Stimulated activated CD8-positive, alpha-beta memory T cell treated with anti-CD3 and anti-CD28 coated beads, Interleukin-7, amount 100 ng/mL, for 1 hour (primary cell): ENCODE measurements at places on chromosomes 16 and 17.

DNA sequence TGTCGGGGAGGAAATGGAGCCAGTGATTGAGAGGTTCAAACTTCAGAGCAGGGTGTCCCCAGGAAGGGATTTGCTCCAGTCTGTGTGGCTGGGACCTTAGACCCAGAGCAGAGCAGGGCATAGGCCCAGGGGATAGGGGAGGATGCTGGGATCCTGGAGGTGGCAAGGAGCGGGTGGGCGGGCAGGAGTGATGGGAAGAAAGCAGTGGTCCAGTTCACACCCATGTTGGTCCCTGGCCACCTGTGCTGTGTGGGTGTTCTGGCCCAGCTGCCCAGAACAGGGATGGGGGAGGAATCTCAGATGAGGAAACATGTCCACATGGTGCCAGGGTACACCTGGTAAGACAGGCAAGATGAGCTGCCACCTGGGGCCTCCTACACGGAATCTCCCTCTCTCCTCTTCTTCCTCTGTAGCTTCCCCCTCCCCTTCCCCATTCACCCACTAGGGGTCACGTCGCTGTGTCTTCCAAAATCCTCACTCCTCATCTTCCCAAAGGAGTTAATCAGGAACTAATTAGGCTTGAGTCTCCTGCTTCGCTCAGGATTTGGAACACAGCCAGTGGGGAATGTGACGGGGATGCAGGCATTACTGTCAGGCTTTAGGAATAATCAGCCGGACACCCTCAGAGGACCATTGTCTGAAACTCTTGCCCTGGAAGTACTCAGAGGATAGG, 2.3 kb downstream of the BEAN1 start:
- DNase-seq: no peak

DNA sequence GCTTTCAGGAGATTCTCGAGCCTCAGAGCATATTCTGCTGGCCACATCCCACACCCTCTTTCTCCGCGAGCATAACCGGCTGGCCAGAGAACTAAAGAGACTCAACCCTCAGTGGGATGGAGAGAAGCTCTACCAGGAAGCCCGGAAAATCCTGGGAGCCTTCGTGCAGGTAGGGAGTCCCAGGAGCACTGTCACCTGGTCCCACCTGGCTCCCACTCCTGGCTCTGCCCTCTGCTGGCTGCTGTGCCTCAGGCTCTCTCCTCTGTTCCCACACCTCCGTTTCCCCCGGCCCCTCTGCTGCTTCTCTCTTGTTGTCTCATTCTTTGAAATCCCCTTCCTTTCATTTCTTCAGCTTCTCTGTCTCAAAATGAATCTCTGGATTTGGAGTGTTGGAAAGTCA, 16.4 kb downstream of the LPO start:
- no peak for DNase-seq

DNA sequence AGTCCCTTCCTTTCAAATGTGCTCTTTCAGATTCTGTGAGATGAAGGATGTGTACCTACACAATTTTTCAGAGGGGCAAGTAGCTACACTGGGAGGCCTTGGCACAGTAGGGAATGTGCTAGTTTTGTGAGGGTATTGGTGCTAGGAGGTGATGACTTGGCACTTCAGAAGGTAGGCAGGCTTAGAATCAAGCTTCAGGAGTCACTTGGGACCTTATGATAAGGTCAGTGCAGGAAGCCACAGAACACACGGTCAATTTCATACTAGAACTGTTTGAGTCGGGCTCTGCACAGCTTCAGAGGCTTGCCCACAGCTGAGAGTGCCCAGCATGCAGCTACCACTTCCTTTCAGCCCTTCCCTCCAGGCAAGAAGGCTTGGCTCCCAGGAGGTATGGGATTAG, 6.1 kb downstream of the CMTM1 start:
- DNase-seq: no peak

- no peak for DNase-seq
Observed at GRCh38 chr16:10878328-10878643, 1.3 kb downstream of the CIITA start.

- no peak for DNase-seq
Observed at GRCh38 chr17:144936-145670, 7.7 kb downstream of the SCGB1C2 start.

- DNase-seq: no peak
Observed at GRCh38 chr17:65022751-65023700, 33.5 kb downstream of the GNA13 start.

GRCh38 chr16:54766355-54766754, 164.3 kb upstream of the IRX5 start:
- no peak for DNase-seq
